Stimulated activated CD4-positive, alpha-beta T cell treated with anti-CD3 and anti-CD28 coated beads, TNF-alpha, amount 100 ng/mL, for 1 hour (primary cell): ENCODE measurements at places on chromosomes 16 and 17.

DNA sequence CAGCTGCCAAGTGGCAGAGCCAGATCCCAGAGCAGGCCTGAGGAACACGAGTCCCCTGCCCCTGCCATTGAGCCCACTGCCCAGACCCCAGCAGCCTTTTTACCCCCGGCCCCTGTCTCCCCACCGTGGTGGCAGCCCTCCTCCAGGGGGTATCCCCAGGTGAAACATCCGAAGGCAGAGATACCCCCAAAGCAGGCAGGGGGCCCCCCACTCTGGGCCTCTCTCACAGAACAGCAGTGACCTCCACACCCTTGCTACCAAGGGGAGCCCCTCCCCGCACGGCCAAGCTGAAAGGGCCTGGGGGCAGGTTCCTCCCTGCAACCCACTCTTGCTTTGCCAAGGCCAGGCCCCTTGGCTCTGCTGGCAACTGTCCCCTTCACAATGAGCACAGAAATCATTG, 142.2 kb downstream of the ENGASE start:
- DNase-seq = no peak

- peak; percentile 34 for DNase-seq
Observed at GRCh38 chr16:17921357-17921978, 415.1 kb downstream of the NPIPA8 start.

GRCh38 chr17:15048381-15048780, 216.7 kb downstream of the PMP22 start:
- no peak for DNase-seq

DNA sequence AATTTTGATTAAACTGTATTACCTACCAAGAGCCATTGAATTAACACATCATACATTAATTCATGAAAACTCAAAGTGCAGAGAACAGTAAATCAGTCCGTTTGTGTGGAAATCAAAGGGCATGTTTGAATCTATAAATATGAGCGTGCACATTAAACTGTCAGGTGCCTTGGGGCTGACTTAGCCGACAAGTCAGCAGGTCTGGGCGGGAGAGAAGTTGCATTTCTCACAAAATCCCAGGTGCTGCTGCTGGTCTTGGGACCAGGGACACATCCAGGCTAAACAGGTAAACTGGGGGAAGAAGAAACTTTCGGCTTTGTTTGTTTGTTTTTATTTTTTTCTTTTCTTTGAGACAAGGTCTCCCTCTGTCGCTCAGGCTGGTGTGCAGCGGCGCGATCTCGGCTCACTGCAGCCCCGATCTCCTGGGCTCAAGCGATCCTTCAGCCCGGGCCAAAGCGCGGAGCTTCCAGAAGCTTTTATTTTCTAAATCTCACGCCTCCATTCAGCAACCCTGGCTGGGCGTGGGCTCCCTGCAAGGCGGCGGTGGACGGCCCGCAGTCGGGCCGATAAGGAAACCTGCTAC, 213.9 kb downstream of the MRTFB start:
- no peak for DNase-seq

DNA sequence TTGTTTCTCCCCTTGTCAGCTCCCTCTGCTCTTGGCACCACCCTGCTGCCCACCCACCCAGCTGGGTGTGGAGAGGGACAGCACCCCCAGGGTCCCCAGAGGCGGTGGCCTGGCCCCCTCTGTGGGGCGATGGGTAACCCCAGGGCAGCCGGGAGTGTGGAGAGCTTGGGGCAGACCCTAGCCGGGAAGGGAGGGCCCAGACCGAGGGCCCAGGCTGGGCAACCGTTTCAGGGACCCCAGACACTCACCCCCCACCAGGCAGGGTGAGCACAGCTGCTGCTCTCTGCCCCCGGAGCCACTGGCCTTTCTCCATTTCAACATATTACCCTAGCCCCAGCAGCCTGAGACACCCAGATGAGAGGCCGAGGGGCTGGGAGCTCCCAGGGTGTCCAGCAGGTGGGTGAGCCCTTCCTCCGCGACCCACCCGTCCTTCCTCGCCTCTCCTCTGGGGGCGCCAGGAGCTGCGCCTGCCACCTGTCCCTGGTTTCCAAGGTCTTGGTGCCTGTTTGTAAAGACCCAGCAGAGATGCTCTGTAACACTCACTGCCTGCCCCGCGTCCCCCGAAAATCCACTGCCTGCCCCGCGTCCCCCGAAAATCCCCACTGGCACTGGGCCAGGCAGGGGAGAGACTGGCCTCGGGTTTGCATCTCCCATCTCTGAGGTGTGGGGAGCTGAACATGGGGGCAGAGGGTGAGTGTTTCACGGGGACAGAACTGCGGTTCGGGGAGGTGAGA, 45.4 kb downstream of the BAHCC1 start:
- no peak for DNase-seq

- DNase-seq = no peak
Observed at GRCh38 chr16:31486045-31486444, 3.1 kb downstream of the SLC5A2 start.

DNA sequence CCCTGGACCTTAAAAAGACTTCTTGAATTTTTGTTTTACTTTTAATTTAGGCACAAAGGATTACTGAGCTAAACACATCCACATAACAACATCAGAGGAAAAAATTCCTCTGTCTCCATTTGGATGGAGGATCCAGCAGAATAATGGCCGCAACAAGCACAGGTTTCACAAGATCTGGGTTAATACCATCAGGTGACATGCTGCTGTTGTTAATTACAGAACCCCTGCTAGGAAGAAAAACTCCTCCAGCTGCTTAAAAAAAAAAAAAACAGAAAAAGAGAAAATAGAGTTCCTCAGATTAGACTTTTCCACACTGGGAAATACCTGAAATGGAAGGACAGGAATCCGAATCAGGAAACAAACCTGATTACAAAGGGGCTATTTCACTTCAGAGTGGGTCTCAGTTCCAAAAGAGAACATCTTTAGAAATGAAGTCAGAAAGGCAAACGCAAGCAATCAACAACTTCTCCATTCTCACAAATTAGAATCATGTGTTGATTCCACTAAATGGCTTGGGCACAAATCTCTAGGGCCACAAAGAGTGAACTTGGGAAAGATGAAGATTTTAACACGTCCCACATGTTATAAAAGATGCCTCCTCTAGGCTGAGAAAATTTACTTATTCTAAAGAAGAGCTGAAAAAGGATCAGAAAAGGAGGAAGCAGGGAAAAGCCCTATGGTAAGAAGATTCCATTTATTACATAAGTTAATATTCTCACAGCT, 44.0 kb downstream of the SPOP start:
- no peak for DNase-seq

GRCh38 chr16:78122774-78123315, 23.4 kb downstream of the WWOX start:
- DNase-seq = no peak

GRCh38 chr17:78010759-78011158, 52.3 kb downstream of the TNRC6C start:
- DNase-seq = no peak

GRCh38 chr17:1793447-1793806, 31.6 kb downstream of the SERPINF1 start:
- no peak for DNase-seq

DNA sequence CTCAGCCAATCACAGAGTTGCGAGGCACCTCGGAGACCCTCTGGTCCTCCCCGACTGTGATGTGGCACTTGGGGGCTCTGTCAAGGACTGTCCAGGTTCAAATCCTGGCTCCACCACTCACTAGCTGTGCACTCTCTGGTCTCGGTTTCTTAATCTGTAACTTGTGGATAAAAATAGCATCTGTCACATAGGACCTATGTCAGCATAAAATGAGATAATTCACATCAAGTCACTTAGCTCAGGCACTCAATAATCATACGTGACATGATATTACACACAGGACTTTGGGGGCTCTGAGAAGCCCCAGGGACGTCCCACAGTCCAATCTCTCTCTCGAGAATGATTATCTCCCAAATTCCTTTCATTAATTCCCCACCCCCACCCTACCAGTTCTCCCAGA, 166.4 kb downstream of the COPRS start:
- DNase-seq = no peak

- no peak for DNase-seq
Observed at GRCh38 chr17:39325528-39326240, 75.7 kb downstream of the FBXL20 start.

GRCh38 chr16:89330177-89330856, 112.8 kb downstream of the ZNF778 start:
- no peak for DNase-seq

GRCh38 chr17:36576793-36577192, 14.9 kb upstream of the DHRS11 start:
- no peak for DNase-seq

- no peak for DNase-seq
Observed at GRCh38 chr17:15321556-15322251, 19.7 kb downstream of the TEKT3 start.

DNA sequence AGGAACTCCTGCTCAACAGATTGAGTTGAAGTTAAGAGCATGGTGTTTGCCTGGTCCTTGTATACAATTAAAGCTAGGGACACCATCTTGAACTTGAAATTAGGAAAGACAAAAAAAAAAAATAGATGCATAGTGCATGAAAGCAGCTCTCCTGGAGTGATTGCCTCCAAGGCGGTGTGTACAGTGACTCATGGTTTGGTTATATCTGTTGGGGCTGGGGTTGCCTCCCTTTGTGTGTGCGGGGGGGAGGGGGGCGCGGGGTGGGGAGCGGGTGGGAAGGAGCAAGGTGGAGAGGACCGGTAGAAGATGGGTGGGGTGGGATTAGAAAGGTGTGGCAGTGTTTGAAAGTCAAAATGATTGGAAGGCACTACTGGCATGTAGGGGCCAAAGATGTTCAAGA, 3.4 kb downstream of the TMED6 start:
- no peak for DNase-seq

GRCh38 chr16:31568577-31569359, 41.1 kb downstream of the AHSP start:
- no peak for DNase-seq

DNA sequence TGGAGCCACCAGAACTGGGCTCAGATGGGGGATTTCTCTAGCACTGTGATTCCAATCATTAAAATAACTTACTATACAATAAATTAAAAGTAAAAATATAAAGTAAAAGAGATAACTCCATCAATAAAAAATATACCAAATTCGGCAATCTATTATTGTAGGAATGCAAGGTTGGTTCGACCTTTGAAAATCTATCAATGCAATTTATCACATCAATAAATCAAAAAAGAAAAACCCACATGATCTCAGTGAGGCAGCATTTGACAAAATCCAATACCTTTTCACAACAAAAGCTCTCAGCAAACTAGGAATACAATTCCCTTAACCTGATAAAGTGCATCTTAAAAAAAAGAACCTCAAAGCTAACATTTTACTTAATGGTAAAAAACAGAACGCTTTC, 17.0 kb downstream of the RAB40B start:
- DNase-seq = no peak

DNA sequence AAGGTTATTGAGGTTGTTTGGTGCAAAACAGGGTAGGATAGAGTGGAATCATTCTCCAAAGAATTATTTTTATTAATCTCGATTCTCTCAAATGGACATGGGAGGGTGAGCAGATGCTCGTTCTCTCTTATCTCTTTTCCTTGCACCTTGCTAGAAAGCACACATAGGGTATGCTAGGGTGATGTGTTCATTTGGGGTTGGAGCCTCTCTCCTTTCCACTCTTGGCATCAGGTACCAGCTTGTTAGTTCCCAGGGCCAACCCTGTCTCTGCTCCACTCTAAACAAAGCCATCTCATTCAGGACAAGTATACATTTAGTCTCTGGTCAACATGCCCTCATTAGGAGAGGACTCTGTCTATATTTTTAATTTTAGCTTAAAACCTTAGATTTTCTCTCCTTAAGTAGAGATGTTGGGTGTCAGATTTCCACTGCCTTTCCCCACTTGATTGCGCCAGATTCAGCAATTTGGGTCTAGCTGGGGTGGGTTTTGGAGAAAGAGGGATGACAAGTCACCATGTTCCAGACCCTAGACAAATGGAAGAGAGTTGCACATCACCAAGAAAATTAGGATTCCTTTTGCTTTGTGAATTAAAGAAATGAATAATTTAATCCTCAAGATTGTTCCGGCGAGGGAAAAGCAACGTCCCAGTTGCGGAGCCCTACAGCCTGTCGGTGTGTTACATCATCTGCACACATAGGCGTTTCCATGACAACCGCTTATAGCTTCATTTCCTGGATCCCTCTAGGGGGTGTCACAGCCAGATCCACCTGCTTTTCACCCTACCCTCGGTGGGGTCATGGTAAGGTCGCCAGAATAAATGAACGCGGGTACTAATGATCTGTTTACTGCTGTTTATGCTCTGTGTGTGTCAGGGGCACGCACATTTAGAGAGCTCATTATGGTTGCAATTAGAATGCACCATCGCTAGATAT, 41.6 kb downstream of the SNX11 start:
- no peak for DNase-seq

- no peak for DNase-seq
Observed at GRCh38 chr16:3823427-3823826, 57.1 kb downstream of the CREBBP start.

DNA sequence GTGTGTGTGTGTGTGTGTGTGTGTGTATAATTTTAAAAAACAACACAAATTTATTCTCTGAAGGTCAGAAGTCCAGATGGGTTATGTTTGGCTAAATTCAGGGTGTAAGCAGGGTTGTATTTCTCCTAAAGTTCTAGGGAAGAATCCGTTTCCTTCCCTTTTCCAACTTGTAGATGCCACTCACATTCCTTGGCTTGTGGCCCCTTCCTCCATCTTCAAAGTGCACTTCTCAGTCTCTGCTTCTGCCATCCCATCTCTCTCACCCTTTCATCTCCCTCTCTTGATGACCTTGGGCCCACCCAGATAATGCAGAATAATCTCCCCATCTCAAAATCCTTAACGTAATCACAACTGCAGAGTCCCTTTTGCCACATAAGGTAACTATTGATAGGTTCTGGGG, 7.8 kb upstream of the TFAP4 start:
- DNase-seq = no peak

GRCh38 chr16:82046941-82047340, 11.9 kb downstream of the HSD17B2 start:
- DNase-seq = no peak

- no peak for DNase-seq
Observed at GRCh38 chr16:1698680-1699079, 7.3 kb upstream of the MAPK8IP3 start.

GRCh38 chr17:70329721-70330120, 160.4 kb downstream of the KCNJ2 start:
- no peak for DNase-seq

DNA sequence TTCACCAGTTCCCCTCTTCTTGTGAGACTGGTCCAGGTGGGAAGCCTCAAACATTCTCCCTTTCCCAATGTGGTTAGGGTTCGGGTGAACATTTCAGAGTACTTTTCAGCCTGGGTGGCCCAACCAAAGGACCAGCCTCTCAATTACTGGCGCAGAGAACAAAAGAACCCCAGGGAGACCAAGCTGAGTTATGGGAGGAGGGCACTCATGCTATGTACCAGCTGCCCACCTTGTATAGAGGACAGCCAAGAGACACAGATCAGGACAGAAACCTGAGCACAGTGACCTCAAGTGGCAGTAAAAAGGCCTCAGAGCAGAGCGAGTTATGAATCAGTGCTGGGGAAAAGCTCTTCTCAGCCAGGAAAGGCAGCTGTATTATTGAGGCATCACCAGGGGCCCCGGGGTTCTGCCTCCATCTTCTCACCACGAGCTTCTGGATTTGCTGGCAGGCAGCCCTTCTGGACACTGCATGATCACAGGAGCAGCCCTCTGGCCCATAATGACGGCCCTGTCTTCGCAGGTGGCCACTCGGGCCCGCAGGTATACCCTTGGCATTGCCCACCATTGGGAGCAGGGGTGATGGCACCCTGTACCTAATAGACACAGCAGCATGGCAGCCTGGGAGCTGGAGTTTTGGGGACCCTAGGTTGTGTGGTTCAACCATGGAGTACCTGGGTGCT, 3.8 kb downstream of the G6PC3 start:
- no peak for DNase-seq
